T-helper 17 cell (primary cell): ENCODE measurements at places on chromosomes 12 and 14. TPM values are rescaled to one million over a fixed set of nuclear protein-coding genes. Genes with fewer than 3 reads are reported as not detected.

GRCh38 chr12:14138495-14138894 lies 157.1 kb upstream of the GRIN2B start:
- no peak for DNase-seq

GRCh38 chr12:48061938-48062719 lies 43.8 kb downstream of the SENP1 start:
- DNase-seq: no peak

- no peak for DNase-seq
Measured at GRCh38 chr12:42809226-42809625, 219.7 kb upstream of the PRICKLE1 start.

DNA sequence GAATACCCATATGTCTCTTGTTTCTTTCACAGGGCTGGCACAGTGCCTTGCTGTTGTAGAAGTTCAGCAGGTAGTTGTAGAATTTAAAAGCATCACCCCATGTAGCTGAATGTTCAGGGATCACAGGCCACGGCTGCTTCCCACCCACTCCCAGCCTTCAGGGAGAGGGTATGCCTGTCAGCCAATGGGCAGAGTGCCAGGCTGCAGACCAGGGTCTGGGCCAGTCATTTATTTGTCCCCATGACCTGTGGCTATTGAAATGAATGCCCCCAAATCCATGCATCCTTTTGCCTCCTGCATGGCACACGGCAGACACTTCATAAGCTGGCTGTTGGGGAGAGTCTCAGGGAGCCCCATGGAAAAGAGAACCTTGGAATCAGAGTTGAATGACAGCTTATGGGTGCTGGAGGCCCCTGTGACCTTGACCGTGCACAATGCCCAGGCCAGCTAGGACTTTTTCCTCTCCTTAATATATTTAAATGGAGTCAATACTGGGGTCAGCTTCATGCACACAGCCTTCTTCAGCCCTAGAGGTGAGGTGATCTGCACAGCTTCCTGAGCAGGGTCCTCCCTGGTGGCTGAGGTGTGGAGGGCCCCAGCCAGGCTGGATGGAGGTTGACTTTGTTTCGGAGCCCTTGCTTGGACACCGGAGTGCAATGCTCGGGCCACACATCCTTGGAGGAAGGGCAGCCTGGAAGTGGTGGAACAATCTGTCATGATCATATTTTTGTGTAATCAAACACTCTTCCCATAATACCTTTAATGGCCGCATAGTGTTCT lies 45.3 kb downstream of the PRMT8 start:
- DNase-seq: no peak

DNA sequence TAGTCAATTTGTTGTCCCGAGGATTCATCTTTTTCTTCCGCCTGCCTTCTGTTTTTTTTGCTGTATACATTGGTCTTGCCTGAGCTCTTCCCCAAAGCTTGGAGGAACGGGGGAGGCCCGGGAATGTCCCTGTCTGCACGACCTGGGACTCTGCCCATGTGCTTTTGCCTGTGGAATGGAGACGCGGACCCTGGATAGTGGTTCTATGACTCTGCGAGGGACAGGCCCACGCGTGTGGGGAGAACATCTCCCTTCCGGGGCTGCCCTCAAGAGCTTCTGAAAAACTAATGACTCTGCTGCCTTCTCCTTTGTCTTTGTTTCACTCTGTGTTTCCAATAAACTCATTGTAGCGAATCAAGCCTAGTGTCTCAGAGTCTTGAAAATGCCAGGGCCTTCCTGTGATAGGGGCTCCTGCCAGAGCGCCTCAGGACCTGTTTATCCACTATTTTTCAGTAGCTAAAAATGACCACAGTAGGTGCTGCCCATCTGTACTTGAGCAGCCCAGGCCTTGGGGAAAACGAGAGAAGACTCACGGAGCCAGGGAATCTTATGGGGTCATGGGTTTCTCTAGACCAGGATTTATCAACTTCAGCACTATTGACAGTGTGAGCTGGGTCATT lies 12.3 kb downstream of the KRT83 start:
- no peak for DNase-seq

GRCh38 chr12:19382563-19382962 lies 56.7 kb upstream of the AEBP2 start:
- DNase-seq: no peak

GRCh38 chr12:85874031-85874461 lies at the start of gene NTS:
TSS of gene NTS (plus strand) at chr12:85874295. CDS start at chr12:85874404, 109 bp downstream.
- DNase-seq: no peak

The MUCL1 gene
- total RNA-seq: not detected

The ARF6 gene
- 98.5 TPM for total RNA-seq

The MYO1A gene
- total RNA-seq: 0.70 TPM

The LRRC10 gene
- total RNA-seq: not detected

The STAC3 gene
- 1.6 TPM for total RNA-seq

The PPFIA2 gene
- not detected for total RNA-seq
